ENCODE measurements at places on chromosomes 11 and 22.

- no peak for DNase-seq
These were observed 12.5 kb downstream of the USH1C start for GRCh38 chr11:17531636-17532113.

DNA sequence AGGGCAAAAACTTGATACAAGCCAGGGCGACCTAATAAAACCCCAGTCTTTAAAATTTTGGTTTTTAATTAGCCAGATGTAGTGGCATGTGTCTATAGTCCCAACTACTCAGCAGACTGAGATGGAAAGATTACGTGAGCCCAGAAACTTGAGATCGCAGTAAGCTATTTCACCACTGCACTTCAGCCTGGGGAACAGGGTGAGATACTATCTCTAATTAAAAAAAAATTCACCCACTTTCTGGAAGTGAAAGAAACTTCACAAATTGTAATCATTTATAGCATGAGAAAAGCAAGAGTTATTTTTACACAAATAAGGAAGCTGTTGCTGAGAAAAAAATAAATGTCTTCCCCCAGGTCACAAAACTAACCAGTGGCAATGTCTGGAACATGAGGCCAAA is 882 bp upstream of the GLYATL2 start:
- DNase-seq: no peak

DNA sequence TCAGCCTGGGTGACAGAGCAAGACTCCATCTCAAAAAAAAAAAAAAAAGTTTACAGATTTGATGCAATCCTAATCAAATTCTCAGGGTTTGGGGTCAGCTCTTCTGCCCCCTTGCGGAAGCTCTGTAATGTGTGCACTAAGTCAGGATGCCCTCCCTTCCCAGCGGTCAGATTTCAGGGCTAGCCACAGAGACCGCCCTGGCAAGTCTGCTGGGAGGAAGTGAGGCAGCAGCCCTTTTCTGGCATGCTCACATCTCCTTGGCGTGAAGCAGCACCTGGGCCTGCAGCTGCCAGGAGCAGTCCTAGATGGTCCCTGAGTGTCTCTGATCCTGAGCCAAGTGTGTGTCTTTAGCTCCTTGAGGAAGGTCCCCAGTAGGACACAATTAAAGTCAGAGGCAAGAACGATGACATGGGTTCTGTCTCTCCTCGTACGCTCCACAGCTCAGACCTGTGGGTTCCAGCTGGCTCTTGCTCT is 10.9 kb upstream of the APOBEC3C start:
- peak; percentile 77 for DNase-seq

GRCh38 chr11:74725701-74726100 is 5.5 kb downstream of the CHRDL2 start:
- no peak for DNase-seq

- no peak for DNase-seq
These were observed 6.2 kb downstream of the LGR4 start for GRCh38 chr11:27466363-27466762.

GRCh38 chr11:126132319-126132718 is 69.7 kb upstream of the CDON start:
- peak; percentile 66 for DNase-seq

- DNase-seq: no peak
These were observed 4.9 kb downstream of the TCP11L1 start for GRCh38 chr11:33044285-33044756.
